ENCODE measurements at places on chromosomes 7 and 10.
A peak's percentile ranks its signal among the peaks of the same experiment; 100 is the strongest.

DNA sequence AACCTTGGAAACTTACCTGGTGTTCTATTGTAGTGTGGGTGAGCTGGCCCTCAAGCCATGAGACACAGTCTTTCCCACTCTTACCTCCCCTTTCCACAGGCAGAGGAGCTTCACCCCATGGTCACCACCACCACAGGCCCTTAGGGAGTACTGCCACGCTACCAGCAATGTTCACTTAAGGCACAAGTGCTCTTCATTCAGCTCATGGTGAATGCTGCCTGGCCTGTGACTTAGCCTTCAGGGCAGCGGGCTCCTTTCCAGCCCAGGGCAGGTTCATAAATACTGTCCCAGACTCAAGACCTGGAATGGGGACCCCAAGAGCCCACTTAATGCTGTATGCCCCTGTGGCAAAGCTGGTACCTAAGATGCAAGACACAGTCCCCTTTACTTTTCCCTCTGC, 109.4 kb downstream of the MYO3A start:
- DNase-seq: no peak

GRCh38 chr7:1659696-1660095, 10.4 kb upstream of the ELFN1 start:
- no peak for DNase-seq

GRCh38 chr7:150788474-150789269, 11.5 kb downstream of the TMEM176B start:
- DNase-seq: peak; percentile 92

DNA sequence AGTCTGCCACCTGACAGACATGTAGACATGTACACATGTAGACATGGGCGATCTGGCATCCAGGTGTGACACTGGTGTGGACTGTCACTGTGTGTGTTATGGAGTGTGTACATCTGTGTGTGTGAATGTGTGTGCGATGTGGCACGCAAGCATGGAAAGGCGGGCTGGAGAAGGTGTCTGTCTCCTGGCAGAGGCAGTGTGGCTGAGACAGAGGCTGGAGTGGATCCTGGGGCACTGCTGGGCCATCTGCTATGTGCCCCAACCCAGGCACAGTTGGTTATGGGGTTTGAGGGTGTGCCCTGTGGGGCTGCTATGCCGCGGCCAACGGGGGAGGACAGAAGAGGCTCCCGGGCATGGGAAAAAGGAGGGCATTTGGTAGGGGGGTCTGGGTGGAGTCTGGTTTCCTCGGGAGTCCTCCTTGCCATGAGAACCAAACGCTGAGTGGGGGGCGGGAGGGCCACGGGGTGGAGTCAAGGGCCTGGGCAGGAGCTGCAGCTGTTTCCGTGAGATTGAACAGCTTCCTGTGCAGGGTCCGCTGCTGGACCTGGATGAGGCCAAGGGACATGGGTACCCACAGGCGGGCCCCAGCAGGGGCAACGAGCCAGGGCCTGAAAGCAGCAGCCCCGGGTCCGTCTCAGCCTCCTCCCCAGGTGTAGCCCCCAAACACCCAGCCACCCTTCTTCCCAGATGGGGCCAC, 1.3 kb downstream of the ELN start:
- DNase-seq: no peak

DNA sequence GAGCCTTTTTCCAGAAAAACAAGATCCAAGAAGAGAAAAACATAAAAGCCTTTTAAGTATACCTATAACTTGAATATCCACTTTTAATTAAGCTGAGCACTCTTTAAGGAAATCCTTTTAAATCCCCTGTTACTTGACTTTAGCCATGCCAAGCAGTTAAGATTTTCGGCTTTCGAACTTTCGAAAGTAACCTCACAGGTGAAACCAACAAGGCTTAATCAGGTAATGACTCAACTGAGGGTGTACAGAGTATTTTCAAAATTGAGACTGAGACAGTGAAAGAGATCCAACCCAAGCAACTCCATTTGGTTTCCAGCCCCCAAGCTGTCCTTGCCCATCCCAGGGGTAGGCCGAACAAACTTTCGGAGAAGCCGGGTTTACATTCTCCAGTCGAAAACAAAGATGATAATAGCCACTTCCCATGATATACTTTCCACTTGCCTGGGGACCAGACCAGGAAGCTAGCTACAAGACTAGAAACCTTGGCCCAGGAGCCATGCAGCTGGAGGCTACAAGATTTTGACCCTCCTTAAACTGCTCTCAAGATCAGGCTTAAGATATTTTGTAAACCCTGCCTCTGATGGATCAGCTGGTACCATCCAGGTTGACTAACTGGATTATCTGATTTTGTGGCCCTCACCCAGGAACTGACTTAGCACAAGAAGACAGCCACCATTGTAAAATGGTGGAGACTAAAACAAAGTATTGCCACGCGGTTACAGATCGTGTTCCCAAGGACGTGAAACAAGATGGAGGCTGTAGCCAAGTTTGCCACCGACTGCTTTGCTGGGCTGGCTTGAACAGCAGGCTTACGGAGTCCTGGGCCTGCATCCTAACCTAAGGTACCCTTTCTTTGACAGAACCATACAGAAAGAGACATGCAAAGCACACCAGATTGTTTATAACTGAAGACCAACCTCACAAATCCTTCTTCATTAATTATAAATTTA, 32.3 kb downstream of the C1GALT1 start:
- DNase-seq: no peak

GRCh38 chr7:75624134-75624832, 114.5 kb downstream of the HIP1 start:
- peak; percentile 43 for DNase-seq
